ENCODE measurements at places on chromosomes 1 and 21.

DNA sequence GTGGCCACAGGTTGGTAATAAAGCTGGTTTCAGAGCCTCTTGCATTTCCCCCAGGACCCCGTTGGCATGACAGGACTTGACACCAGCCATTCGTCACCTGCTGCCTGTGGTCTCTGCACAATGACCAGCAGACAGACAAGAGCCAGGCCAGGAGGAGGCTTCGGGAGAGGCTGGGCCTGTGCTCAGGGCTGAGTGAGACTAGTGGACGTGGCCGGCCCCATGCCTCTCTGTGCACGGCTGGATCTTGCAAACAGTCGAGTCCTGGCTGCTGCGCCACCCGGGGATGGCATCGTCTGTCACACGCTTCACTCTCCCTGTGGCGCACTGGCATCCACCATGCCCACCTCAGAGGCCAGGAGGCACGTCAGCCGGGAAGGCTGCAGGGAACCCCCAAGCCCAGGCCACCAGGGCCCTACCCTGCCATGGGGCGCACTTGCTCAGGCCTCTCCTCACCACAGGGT is 177.4 kb upstream of the ARHGEF16 start:
- DNase-seq, result no peak

GRCh38 chr21:14591377-14591776 is 45.3 kb upstream of the SAMSN1 start:
- no peak for DNase-seq

- DNase-seq, result no peak
Measured at GRCh38 chr1:85330711-85331290, 54.4 kb upstream of the BCL10 start.

- no peak for DNase-seq
Measured at GRCh38 chr1:83773059-83773458, 225.9 kb downstream of the TTLL7 start.

- no peak for DNase-seq
Measured at GRCh38 chr1:66848193-66848592, 47.1 kb upstream of the INSL5 start.

DNA sequence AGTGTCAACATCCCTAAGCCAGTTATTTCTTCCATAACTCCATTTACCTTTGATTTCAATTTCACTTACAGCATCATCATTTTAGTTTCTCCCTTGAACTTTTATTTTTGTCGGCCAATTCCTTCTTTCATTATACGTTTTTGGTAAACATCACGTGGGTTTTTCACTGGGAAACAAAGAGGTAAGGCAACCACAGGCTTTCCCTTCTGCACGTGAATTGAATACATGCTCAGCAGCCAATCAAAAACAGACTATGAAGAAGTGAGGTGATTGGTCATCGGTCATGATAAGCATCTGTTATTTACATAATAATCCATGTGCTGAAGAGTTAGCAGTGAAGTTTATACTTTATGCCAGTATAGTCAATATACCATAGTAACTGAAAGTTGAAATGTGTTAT is 98.7 kb downstream of the NCAM2 start:
- DNase-seq, result no peak

- DNase-seq, result no peak
Measured at GRCh38 chr1:165288350-165289120, 68.0 kb downstream of the LMX1A start.

GRCh38 chr21:28283641-28284490 is 708.8 kb downstream of the LTN1 start:
- no peak for DNase-seq

- no peak for DNase-seq
Measured at GRCh38 chr1:241299347-241299746, 57.7 kb downstream of the RGS7 start.

GRCh38 chr1:156399355-156400125 is 30.5 kb downstream of the RHBG start:
- DNase-seq, result no peak

GRCh38 chr21:14753069-14753465 is 207.0 kb upstream of the SAMSN1 start:
- no peak for DNase-seq

- no peak for DNase-seq
Measured at GRCh38 chr1:42934541-42935312, 23.9 kb downstream of the SLC2A1 start.

GRCh38 chr1:202349206-202349928 is 868 bp downstream of the PPP1R12B start:
- peak; percentile 28 for DNase-seq

All from CD4-positive, alpha-beta T cell treated with Interleukin-10 for 1 hour (primary cell).